ENCODE measurements at places on chromosomes 1 and 21. TPM values are rescaled to one million over a fixed set of nuclear protein-coding genes. Genes with fewer than 3 reads are reported as not detected.

Gene AJAP1
- total RNA-seq: 14.0 TPM

- no peak for DNase-seq
Measured at GRCh38 chr1:18007391-18008041, 100.1 kb upstream of the IGSF21 start.

Gene MTARC2
- total RNA-seq: 20.3 TPM

DNA sequence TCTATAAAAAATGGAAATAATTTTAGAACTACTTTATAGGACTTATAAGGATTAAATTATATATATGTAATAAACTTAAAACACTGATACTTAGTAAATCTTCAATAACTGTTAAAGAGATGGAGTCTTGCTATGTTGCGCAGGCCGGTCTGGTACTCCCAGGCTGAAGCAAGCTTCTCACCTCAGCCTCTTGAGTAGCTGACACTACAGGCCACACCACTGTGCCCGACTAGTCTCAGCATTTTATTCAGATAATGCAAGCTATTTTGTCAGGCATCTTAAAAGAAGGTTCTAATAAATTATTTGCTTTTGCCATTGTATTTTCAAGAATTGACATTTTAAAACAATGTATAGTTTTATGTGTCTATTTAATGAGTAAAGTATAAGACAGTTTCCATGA is 20.8 kb downstream of the CNST start:
- no peak for DNase-seq

DNA sequence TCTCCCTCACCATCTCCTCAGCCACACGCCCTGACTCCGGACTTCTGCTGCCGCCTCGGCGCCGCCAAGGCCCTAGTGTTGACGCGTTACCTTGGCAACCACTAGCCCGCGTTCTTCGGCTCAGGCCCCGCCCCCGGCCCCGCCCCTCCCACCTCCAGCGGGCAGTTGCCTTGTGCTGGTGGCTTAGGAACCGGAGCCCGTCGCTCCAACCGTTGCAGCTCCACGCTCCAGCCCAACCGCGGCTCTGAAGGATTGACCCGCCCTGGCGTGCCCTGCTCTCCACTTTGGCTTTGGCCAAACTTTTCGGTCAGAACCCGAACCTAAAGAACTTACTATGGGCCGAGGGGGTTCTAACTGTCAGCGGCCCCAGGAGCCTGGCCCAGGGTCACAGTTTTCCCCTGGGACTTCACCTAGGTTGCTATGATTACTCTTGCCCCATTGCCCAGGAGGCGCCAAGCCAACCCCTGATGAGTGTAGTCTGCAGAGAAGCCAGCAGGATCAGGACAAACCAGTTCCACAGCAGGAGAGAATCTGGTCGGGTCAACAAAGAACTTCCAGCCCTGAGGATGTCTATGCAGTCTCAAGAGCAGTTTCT is at the start of gene CFAP45:
TSS of gene CFAP45 (minus strand) at position 80 of the 595 bp plus-strand sequence. CDS start at position 13, 67 bp downstream.
- peak; percentile 71 for DNase-seq

DNA sequence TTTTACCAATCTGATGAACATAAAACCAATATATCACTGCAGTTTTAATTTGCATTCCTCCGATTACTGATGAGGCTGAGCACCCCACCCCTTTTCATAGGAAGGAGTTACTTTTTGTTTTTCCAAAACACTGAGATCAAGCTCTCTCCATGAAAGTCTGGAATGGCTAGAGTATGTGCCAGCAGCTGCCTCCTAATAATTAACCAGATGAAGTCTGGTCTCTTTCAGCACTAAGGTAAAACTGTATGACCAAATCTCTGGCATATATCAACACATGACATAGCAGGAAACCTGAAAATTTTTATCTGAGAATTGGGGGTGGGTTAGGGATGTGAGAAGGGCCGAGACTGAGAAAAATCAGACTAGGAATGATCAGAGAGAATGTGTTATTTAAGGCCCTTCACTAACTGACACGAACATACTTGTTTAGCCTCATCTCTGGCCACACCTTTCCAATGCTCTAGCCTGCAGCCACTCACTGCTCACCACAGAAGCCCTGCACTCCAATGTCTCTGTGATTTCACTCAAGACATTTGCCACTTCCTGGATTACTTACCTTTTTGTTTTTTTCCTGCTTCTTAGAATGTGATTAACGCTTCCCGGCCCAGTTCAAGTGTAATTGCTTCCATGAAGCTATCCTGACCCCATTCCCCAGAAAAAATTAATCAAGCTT is 34.7 kb downstream of the WASF2 start:
- no peak for DNase-seq

DNA sequence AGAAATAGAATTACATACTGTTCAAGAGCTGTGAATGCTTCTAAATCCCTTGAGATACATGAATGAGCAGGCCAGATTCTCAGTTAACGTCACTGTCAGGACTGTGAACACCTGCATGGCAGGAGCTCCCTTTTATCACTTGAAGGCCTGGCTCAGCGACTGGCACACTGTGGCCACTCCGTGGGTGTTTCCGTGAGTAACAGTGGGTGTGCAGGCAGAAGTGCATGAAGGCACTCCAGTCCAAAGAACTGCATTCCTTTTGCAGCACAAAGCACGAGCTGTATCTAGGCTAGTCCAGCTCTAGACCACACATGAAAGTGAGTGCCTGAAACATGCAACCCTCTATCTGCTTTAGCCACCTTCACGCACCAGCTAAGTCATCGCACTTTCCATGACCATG is 9.6 kb upstream of the SIM2 start:
- no peak for DNase-seq

GRCh38 chr1:212612041-212612961 is 3.7 kb downstream of the ATF3 start:
- no peak for DNase-seq

- DNase-seq: no peak
Measured at GRCh38 chr1:30627206-30627605, 96.2 kb downstream of the MATN1 start.

DNA sequence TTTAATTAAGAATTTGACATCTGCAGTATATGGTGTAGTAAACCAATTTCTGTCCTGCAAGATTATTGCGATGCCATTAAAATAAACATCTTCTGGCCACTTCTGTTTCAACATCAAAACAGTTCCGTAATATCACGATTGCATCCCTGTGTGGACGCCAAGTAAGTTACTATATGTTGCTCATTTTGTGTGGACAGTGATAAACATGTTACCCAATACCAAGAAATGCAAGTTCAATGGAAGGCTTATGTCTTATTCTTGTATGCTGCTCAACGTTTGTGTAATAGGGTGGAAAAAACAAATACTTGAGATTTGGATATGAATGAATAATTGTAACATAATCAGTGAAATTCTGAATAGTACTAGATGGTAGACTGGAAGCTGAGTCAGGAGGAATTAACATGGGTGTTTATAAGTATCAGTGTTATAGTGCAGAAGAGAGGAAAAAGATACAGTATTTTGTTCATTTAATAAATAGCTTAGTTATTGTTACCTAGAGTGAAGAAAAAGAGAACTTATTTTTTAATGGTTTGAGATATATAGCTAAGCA is 15.2 kb downstream of the TTC3 start:
- DNase-seq: no peak

DNA sequence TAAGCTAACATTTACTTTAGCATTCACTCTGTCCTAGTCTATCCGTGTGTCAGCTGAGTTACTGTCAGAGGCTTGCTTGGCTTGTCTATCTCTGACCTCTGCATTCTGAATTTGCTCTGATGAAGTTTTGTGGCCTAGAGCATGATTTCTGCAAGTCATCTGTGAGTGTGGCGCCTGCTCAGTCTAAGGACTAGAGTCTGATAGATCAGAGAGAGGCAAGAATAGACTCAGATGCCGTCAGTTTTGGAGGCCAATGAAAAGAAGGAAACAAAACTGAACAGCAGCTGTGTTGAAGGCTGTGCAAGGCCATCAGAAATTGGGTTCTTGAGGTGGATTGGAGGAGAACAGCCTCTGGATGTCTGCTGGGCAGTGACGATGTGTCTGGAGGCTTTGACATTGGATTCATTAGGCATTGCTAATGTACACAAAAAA is 573.1 kb downstream of the USP25 start:
- DNase-seq: peak; percentile 67

- DNase-seq: no peak
Measured at GRCh38 chr1:3732434-3733093, 19.7 kb upstream of the CCDC27 start.

GRCh38 chr1:31805318-31805717 is 10.5 kb downstream of the SPOCD1 start:
- no peak for DNase-seq

- DNase-seq: no peak
Measured at GRCh38 chr1:11438996-11439395, 40.0 kb upstream of the DISP3 start.

DNA sequence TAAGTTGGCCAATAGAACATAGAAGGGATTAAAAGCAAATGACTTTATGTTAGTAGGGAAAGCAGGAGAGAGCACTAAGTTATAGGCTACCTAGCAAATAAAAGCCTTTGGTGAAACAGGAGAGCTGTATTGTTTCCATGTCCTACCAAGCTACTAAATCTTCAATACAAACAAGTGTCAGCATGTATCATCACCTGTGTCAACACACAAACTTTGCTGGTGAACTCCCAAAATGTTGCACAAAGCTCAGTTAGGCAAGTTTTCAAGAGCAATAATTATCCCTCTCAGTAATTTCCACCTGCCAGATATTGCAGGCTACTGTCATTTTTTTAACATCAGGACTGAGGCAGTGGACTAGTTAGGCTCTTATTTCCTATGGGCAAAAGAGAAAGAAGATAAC is 77.7 kb upstream of the ADAM30 start:
- DNase-seq: no peak

Gene HNRNPR
- 137 TPM for total RNA-seq

Gene USH2A
- 0.11 TPM for total RNA-seq

Gene CITED4
- total RNA-seq: 24.2 TPM

- DNase-seq: no peak
Measured at GRCh38 chr1:167060141-167061072, 29.8 kb downstream of the GPA33 start.

Gene VWA5B1
- 0.15 TPM for total RNA-seq

DNA sequence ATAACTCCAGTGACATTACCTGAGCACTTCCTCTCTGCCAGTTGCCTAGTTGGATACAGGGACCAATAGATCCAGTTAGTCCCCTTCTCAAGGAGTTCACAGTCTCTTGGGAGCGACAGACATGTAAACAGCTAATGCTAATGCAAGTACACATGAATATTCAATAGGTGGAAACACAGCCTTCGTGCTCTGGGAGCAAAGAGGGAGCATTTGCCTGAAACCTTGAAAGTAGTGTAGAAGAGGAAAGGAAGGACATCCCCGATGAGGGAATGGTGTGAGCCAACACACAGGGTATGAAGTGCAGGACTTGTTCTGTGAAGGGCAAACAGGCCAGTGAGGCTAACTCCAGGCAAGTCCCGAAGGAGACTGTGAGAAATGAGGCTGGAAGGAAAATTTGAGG is 3.8 kb upstream of the TMEM222 start:
- DNase-seq: no peak

Gene NBPF6
- not detected for total RNA-seq

Gene KIAA0040
- 11.2 TPM for total RNA-seq

- DNase-seq: no peak
Measured at GRCh38 chr1:31201931-31202360, 37.7 kb downstream of the NKAIN1 start.

DNA sequence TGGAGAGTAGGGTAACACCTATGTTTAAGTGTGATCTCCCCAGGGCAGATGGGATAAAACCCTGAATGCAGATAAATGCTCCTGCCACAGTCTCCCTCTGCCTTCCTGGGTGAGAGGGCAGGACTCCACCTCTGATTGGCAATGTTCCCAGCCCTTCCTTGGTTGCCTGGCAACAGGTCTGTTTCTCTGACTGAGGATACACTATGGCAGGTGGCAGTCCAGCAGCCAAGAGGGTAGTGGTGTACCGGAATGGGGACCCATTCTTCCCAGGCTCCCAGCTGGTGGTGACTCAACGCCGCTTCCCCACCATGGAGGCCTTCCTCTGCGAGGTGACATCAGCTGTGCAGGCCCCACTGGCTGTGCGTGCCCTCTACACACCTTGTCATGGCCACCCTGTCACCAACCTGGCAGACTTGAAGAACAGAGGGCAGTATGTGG is at the start of gene DCDC2B:
TSS of gene DCDC2B (plus strand) at position 199 of the 438 bp plus-strand sequence. CDS start at position 204, 5 bp downstream.
- no peak for DNase-seq

GRCh38 chr21:43585924-43586413 is 73.3 kb downstream of the HSF2BP start:
- DNase-seq: no peak

Gene TMEM82
- not detected for total RNA-seq

GRCh38 chr1:248828845-248829244 is 3.1 kb upstream of the SH3BP5L start:
- DNase-seq: no peak

Gene COG2
- 24.9 TPM for total RNA-seq

- DNase-seq: peak; percentile 86
Measured at GRCh38 chr1:3352952-3353331, 101.5 kb upstream of the ARHGEF16 start.

DNA sequence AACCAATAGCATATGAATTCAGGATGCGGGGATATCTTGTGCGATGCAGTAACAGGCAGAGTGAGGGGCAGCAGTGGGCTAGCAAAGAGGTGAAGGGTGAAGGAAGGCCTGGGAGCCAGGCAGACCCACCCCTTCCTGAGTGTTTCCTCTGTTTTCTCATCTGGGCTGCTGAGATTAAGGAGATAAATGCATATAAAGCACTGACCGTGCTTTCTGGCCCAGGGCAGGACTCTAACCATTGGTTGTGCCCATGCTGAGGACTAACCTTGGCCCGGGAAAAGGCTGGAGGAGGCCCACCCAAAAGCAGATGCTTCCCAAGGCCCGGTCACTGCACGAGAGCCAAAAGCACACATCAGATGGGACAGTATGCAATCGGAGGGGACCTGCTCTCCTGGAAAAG is 87.6 kb downstream of the PSMG1 start:
- DNase-seq: no peak

DNA sequence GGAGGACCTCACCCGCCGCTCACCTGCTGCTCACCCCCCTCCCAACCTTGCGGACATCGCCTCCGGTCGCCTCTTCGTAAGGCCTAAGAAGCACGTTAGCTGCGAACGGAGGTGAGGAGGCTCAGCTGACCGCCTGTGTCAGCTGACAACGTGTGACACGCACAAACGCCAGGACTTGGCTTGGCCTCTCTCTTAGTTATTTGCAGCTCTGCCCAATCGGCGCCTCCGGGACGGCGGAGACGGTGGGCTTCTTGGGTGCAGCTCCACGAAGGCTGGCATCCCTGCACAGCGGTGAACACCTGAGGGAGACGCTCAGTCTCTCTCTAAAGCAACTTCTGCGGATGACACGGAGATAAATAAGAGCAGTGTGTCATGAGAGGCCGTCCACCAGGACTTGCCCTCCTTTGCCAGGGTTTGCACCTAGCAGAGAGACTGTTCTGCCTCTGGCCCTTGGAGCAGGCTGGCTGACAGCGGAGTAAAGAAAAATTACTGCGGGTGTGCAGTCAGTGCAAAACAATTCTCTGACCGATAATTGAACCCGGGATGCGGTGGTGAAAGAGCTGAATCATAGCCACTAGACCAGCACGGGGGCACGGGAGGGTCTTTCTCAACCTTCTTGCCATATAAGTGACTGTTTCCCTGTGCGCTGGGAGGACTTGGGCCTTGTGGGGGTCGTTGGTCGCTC is 318.9 kb downstream of the FAM72C start:
- DNase-seq: no peak

GRCh38 chr1:211734791-211735190 is 59.4 kb upstream of the NEK2 start:
- DNase-seq: no peak

Gene AMY2B
- 29.1 TPM for total RNA-seq

GRCh38 chr1:110118636-110119396 is 6.6 kb downstream of the UBL4B start:
- DNase-seq: no peak

Gene OR14K1
- total RNA-seq: not detected

- DNase-seq: no peak
Measured at GRCh38 chr1:223504741-223505140, 111.5 kb downstream of the CCDC185 start.

All from ovary (tissue), 10 donors.